CD4-positive, alpha-beta T cell treated with Interferon alpha-2 for 1 hour (primary cell): ENCODE measurements at places on chromosomes 2 and 18.

DNA sequence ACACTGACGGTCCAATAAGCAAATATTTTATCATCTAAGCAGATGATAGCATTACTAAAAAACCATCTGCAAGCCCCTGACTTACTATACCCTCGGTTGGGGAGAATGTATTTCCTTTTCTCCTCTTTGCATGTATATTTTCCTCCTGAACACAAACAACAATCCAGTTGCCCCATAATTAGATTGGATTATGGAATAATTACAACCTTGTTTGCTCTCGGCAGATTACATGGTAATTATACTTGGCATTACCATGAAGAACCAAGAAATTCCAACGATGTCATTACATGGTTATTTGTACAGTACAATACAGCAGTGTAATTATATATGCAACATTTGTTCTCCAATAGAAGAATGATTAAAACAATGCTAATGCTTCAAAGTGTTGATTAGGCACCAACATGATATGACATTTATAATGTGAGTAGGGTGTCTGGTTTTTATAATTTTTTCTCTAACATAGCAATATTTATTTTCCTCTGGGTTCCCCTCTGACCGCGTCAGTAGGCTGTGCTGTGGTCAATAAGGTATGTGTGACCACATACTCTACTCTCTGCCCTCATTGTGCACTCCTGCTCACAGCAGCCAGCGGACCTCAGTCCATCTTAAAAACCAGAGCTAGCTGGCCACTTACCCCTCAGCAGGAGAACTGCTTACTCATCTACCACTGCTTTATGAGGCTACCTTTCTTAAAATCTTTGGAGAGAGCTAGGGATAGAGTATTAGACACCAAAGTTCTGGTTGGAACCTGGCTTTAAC lies 176.1 kb downstream of the INSIG2 start:
- DNase-seq: no peak

- no peak for DNase-seq
Measured at GRCh38 chr2:24761866-24762265, 31.3 kb downstream of the PTRHD1 start.

DNA sequence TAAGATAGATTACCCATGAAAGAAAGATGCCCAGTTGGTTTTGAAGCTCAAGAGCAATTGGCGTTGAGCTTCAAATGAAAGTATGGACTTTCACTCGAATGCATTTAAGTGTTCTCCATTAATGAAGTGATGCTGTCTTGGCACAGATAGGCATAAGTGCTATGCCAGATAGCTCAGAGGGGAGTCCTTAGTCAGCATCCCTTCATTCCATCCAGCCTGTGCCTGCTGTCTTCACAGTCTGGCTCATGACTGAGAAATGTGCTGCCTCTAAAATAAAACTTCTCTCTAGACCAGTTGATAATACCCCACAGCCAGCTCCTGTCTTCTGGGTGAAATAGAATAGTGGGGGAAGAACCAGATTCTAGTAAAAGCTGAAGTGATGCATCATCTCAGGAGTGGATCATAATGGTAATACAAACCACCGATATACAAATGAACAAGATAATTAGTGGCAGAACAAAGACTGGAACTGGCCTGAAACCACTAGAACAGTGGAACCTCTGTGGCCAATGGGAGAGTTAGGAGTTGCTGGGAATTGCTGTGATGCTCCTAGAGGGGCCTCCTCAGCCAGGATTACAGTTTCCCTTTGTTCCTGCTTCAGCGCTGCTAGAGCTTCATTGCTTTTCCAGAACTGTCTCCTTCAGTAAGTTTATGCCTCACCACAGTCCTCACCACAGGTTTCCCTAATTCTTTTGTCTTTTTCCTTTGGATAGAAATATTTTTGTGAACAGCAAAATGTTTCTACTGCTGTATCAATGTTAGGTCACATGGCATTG lies 359.3 kb downstream of the KIAA1328 start:
- DNase-seq: no peak

DNA sequence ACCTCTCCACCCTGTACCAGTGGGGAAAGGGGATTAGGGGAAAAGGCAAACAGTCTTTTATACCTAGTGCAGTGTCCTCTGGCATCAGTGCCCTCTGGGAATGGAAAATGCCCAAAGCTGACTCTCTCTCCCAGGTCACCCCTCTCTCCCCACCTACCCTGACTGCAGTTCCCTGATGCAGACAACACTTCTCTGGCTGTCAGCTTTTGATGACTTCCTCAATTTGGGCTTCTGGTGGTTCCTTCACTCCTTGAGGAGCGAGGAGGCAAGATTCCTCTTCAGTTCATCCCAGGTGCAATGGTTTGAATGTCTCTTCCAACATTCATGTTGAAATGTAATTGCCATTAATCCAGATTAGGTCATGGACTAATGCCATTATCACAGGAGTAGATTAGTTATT lies 19.7 kb upstream of the PPM1B start:
- no peak for DNase-seq
